ENCODE measurements at places on chromosomes 2 and 18.

DNA sequence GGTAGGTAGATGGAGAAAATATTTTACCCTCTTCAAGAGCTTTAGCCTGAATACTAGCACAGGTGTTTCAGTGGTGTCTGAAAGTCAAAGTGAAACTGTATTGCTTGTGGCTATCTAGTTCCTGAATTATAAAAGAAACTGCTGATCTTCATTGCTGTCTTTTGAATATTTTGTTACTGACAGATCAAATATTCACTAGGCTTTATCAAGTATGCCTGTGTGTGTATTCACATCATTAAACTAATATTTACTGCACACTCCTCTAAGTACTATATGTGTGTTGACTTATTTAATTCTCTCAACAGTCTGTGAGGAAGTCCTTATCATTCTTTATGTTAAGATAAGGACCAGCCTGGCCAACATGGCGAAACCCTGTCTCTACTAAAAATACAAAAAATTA, 139.6 kb downstream of the SOCS6 start:
- no peak for DNase-seq

DNA sequence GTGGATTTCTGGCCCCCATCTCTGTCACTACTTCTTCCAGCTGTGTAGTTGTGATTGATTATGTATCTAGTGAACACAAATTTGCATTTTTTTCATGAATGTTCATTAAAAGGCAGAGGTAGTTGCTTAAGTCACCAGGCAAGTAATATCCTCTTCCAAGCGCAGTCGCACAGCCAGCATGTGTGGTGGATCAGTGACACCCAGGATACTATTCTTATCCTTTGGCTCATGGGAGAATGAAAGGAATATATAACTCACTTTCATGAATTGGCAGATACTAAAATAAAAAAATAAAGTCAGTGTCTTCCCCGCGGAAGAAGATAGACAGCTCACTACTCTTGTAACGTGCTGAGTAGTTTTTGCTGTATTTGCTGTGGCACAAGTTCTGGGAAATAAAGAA, 387.8 kb downstream of the CDH7 start:
- DNase-seq: no peak

- no peak for DNase-seq
Observed at GRCh38 chr2:28516430-28516829, 20.6 kb downstream of the PLB1 start.

DNA sequence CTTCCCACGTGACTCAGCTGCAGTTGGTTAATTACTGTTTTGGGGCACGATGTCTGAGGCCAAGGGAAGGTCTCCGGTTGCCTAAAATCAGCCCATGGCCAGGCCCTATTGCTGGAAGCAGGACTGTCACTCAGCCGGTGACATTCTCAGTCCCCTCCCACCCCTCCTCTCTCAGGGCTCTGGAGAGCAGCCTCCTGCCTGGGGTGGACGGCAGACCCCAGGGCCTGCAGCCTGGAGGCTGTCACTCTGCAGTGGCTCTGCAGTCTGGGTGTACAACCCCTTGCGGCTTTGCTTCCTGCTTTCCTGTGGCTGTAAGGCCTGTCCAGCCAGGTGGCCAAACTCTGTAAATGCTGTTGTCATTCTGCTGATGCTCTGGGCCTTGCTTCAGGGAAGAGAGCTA, 32.8 kb downstream of the ZBTB7C start:
- no peak for DNase-seq

GRCh38 chr18:75472906-75473305, 45.4 kb upstream of the SMIM21 start:
- no peak for DNase-seq

GRCh38 chr2:147642765-147643164, 202.1 kb upstream of the ACVR2A start:
- no peak for DNase-seq

- DNase-seq: no peak
Observed at GRCh38 chr2:36373149-36373926, 17.8 kb downstream of the CRIM1 start.

- no peak for DNase-seq
Observed at GRCh38 chr18:10010611-10011015, 96.8 kb downstream of the VAPA start.
